ENCODE measurements at places on chromosomes 5 and 9.

GRCh38 chr9:136133191-136133958 is 14.7 kb upstream of the TMEM250 start:
- DNase-seq: peak; percentile 19

DNA sequence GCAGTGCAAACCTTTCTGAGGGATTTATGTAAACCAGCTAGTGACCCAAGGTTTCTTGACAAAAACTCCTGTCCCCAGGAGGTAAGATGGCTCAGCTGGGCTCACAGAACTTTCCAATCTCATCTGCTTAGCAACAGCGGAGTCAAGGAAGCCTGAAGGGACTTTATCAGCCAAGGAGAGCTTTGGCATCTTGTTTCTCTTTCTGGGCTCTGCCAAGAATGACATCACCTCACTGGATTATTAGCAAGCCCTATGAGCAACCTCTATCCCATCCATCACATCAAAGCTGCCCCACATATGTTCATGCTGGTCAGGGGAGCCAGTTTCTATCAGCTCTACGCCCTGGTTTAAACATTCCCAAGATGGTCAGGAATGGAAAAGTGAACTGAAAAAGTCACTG is 461.3 kb downstream of the ENC1 start:
- peak; percentile 80 for DNase-seq

DNA sequence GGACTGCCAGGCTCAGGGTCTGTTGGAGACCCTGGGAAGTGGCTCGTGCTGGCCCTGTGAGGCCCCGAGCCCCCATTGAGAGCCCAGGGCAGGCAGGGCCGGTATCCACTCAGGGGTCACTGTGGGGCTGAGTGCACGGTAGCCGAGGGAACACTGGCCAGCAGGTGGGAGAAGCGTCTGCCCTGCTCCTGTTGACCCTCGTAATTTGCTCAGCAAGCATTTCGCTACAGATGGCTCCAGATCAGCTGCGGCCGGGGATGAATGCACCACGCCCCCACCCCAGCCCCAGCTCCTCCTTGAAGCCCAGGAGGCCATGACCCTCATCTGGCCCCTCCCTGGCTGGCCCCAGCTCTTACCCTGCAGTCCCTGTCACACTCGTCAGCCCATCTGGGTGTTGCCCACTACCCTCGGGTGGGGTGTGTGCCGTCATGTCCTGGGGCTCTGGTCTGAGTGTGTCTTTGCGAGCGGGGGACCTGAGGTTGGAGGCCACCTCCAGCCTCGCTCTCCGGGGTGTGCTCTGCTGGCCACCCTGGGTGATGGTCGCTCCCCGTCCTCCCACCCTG is 6.1 kb upstream of the NRARP start:
- no peak for DNase-seq

DNA sequence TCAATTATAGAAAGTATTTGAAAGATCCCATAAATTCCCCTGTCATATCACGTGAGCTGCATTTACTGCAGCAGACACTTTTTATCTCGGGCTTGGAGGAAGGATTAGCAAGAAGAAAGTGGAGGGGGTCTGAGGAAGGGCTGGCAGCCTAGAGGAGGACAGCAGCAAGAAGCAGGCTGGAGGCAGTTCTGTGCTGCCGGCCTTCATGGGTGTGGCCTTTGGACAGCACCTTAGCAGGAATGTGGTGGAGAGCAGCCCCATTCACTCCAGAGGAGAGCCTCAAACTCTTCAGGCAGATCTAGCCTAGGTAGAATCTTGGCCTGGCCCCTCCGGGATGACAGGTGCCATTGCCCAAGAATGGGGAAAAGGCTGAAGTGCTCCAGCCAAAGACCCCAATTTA is 89.8 kb upstream of the GABRP start:
- DNase-seq: no peak

DNA sequence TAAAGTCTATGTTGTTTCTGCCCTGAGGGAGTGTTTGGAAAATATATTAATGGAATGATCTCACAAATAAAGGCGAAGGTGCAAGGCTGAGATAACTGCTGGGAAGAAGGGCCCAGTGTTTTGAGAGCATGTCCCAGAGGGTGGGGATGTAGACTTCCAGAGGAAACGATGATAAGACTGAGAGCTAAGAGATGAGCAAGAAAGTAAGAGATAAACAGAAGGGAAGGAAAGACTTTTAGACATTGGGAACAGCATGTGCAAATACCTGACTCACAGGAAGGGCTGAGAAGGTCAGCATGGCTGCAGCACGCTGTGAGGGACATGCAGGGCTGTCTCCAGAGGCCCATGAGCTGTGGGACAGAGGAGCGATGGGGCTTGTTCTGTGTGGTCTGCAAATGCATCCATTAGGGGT is 19.9 kb upstream of the ADRB2 start:
- DNase-seq: no peak

DNA sequence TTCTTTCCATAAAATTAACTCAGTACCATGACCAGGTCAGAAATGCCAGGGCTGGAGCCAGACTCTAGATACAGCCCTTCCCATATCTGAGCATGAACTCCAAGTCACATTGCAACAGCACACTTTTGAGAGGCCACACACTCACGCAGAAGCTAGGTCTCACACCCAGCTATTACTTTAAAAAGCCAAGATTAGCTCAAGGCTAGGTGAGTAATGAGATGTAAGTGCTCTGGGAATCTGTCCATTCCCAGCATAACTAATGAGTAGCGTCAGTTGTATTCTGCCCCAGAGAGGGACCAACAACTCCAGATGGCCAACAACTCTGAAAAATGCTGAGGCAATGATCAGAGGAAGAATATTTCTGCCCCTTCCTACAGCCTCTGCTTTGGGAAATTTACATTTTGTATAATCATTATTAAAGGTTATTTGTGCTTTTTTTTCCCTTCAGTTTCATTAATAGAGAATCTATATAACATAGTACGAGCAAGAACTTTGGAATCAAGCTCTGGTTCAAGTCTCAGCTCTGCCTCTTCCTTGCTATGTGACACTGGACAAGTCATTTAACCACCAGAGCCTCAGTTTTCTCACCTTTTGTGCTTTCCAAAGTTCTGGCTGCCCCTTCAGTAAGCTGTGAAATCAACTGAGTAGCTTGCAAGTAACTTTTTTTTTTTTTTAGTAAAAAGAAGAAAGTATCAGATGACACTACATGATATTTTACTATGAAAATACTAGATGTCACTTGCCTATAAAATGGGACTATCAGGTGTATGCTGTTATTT is 118.3 kb downstream of the NR6A1 start:
- DNase-seq: peak; percentile 72

DNA sequence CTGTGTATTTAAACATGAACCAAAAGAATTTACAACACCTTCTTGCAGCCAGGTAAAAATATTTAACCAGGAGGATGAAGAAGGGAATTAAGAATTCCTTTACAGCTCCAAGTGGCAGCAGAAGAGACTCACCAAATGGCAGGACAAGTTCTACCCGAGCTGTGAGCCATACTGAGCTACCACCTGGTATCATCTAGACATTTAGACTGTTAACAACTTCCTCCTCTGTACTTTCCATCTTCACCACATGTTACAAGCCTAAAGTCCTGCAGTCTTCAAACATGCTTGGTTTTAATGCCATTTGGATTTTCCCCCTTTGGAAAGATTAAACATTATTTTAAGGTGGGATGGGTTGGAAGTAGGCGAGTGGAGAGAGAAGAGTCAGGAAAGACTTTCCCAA is 190.2 kb downstream of the TRPM6 start:
- DNase-seq: no peak

GRCh38 chr5:101675510-101676219 is 620.4 kb downstream of the SLCO4C1 start:
- no peak for DNase-seq

- no peak for DNase-seq
These were observed 11.5 kb upstream of the SEPTIN8 start for GRCh38 chr5:132788508-132788907.

GRCh38 chr5:62578540-62578939 is at the start of gene LRRC70:
LRRC70 (plus strand) TSS chr5:62578819; CDS start chr5:62579439, 620 bp downstream.
- DNase-seq: peak; percentile 96

GRCh38 chr5:41835645-41836044 is 34.6 kb downstream of the OXCT1 start:
- DNase-seq: peak; percentile 78

Data from fibroblast of pulmonary artery (primary cell).